ENCODE measurements at places on chromosomes 16 and 17. TPM values are rescaled to one million over a fixed set of nuclear protein-coding genes. Genes with fewer than 3 reads are reported as not detected.

ITGAD gene
- total RNA-seq: not detected

- peak overlapping the region; percentile 69 for H3K4me3 ChIP-seq
- H3K4me1 ChIP-seq: peaks cover 21% of the 10 kb centered on the region
- peaks cover 9% of the 10 kb centered on the region for H3K27me3 ChIP-seq
- DNase-seq: no peak
These were observed 20.3 kb upstream of the GLIS2 start for GRCh38 chr16:4295581-4295980.

DNA sequence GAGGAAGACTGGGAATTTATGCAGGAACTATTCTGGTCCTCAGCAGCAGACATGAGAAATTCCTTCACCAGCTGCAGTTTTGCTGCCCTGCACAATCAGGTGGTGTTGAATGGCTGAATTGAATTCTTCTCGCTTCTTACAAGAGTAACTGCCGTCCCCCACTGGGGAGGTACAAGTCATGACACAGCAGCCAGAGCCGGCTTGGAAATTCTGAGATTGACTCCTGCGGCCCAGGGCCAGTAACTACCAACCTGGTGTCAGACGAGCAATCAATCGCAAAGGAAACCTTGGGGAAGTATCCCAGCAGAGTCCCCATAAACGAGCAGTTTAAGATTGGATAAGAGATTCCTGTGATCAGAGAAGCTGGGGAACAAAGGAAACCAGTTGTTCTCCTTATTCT, 30.7 kb downstream of the KNOP1 start:
- no peaks in the 10 kb centered on the region for H3K27me3 ChIP-seq
- DNase-seq: no peak
- H3K4me3 ChIP-seq: no peak overlapping the region
- peaks cover 17% of the 10 kb centered on the region for H3K4me1 ChIP-seq

DNA sequence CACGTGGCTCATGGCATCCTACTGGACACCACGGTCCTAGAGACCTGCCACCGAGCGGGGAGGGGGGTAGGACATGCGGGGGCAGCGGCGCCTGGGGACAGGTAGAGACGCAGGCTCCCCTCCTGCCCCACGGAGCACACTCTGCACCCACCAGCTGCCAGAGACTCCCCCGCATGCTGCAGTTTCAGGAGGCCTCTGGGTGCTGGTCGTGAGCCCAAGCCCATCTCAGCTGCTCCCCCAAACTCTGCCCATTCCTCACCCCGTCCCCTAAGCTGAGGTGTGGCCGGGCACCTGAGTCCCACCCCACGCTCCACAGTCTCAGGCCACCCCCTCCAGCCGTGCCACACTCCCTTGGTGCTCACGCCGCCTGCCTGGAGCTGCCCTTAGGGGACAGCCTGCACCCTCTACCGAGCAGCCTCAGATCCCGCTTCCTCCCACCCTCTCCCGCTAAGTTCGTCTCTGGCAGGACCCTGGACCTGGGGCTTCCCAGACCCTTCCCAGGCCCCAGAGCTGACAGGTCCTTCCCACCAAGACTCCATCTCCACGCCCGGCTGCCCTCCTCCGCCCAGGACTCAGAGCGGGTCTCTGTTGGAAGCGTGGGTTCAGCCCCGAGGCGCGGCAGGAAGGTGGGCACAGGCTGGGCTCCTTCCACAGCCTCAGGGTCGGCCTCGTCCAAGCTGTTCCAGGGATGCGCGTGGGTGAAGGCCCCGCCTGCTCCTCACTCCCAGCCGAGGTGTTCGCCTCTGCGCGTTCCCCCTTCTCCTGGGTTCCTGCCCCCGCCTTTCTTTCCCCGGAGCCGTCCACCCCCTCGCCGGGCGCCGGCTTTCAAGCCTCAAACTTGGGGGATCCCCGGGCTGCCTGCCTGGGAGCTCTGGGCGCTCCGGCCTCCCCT, 1.3 kb downstream of the RAB40B start:
- peaks cover 4% of the 10 kb centered on the region for H3K4me1 ChIP-seq
- H3K27me3 ChIP-seq: peaks cover 26% of the 10 kb centered on the region
- H3K36me3 ChIP-seq: peaks cover 5% of the 10 kb centered on the region
- no peak overlapping the region for H3K27ac ChIP-seq
- H3K4me3 ChIP-seq: peak overlapping the region; percentile 59
- no peak for DNase-seq

GRCh38 chr17:44967907-44968224, 237 bp downstream of the C1QL1 start:
- H3K4me1 ChIP-seq: peaks cover 6% of the 10 kb centered on the region
- H3K27ac ChIP-seq: no peak overlapping the region
- H3K36me3 ChIP-seq: no peaks in the 10 kb centered on the region
- H3K27me3 ChIP-seq: peaks cover 28% of the 10 kb centered on the region
- H3K4me3 ChIP-seq: no peak overlapping the region
- DNase-seq: no peak

Data from endothelial cell (in vitro differentiated cells).